ENCODE measurements at places on chromosomes 1 and 21. TPM values are rescaled to one million over a fixed set of nuclear protein-coding genes. Genes with fewer than 3 reads are reported as not detected.
A peak's percentile ranks its signal among the peaks of the same experiment; 100 is the strongest.

GRCh38 chr1:36027766-36028165 lies 56.1 kb upstream of the TEKT2 start:
- DNase-seq = no peak

- no peak for DNase-seq
These were observed 26.3 kb upstream of the IVNS1ABP start for GRCh38 chr1:185343306-185343705.

- DNase-seq = no peak
These were observed 1.4 kb downstream of the PBXIP1 start for GRCh38 chr1:154954541-154954940.

DNA sequence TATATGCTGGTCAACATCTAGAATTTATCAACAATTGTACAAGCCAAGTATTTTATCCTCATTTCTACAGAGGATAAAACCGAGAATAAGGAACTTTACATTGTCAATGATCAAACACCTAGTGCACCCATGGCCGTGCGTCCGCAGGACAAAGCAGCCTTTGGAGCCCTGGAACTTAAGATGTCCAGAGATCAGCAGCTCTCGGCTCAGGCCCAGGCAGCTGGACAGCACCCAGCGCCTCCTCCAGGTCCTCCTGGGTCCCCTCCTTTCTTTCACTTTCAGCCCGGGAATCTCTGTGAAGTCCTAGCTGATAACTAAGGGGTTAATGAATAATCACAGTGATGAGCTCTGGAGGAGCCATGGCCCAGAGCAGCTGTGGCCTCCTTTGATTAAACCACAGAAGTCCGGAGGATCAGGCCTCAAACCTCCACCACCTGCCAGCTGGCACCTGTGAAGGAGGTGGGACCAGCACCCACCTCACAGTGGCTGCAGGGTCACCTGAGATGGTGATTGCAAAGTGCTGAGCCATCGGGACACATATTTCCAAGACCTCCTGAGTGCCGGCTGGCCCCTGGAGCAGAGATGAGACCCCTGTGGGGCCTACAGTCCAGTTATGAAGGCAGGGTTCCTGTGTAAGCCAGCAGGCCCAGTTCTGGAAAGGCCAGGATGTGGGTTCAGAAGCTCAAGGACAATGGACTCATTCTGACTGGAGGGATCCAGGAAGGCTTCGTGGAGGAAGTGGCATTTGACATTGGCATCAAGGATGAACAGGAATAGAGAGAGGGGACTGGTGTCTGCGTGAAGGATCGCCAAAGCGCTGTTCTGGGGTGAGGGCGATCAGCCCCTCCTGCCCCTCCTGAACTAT lies 11.6 kb upstream of the SAMD11 start:
- peak; percentile 15 for DNase-seq

GRCh38 chr1:215489771-215490565 lies 77.1 kb upstream of the KCTD3 start:
- DNase-seq = no peak

Gene KCNK1
- polyA plus RNA-seq = 10.1 TPM

Gene PROK1
- polyA plus RNA-seq = not detected

Gene LCE3E
- not detected for polyA plus RNA-seq

Measured in SK-N-SH (cell line).